Mesothelial cell of epicardium (in vitro differentiated cells): ENCODE measurements at places on chromosomes 6 and 20. TPM values are rescaled to one million over a fixed set of nuclear protein-coding genes. Genes with fewer than 3 reads are reported as not detected.

Gene SESN1
- total RNA-seq: 28.9 to 30.2 TPM (median 29.1 TPM) in 3 replicates

Gene DUSP15
- 8.4 to 10.4 TPM (median 8.5 TPM) in 3 replicates for total RNA-seq

GRCh38 chr6:73519926-73520687 lies 725 bp downstream of the EEF1A1 start:
- DNase-seq: peak; percentile 59

- DNase-seq: no peak
These were observed 219.1 kb downstream of the MYLK4 start for GRCh38 chr6:2531426-2532215.

DNA sequence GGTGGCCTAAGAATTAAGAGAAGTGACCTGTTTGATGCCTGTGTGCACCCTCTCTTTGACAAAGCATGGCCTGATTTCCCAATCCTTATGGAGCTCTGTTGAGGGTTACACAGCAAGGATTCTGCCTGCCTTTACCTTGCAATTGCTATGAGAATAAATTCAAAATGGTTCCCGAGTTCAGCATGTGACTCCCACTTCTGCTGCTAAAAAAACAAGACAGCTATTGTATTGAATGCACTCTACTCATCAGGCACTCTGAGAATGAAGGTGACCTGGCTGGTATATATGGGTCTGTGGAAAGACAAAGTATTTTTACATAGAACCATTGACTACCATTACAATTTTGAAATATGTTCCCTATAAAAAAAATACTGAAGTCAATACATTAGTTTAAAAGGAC lies 190.3 kb downstream of the ATXN1 start:
- no peak for DNase-seq

DNA sequence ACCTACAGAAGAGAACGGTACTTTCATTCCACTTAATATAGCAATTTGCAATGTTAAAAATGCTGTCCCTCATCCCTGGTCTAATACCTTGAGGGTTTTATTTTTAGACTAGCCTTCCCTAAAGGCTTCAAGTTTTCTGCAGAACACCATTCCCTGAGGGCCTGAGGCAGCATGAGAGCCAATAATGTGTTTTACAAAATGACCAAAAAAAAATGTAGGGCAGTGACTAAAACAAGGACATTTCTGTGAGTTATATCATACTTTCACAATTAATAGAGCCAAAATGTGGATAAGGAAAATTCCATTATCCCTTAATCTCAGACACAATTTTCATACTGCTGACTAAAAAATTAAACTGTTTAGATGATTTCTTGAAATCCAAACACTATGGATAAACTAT lies 22.7 kb downstream of the GPR63 start:
- DNase-seq: no peak

GRCh38 chr6:159979136-159979874 lies 10.4 kb downstream of the IGF2R start:
- DNase-seq: no peak

DNA sequence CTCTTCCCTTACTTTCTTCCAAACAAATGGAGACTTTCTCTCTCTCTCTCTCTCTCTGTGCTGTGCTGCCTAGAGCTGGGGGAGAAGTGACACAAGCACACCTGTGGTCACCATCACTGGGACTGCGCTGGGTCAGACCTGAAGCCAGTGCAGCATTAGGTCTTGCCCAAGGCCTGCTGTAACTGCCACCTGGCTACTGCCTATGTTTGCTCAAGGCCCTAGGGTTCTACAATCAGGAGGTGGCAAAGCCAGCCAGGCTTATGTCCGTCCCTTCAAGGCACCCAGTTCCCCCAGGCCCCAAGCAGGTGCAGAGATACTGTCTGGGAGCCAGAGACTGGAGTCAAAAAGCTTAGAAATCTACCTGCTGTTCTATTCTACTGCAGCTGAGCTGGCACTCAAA lies 49.4 kb upstream of the TOP1 start:
- DNase-seq: no peak

DNA sequence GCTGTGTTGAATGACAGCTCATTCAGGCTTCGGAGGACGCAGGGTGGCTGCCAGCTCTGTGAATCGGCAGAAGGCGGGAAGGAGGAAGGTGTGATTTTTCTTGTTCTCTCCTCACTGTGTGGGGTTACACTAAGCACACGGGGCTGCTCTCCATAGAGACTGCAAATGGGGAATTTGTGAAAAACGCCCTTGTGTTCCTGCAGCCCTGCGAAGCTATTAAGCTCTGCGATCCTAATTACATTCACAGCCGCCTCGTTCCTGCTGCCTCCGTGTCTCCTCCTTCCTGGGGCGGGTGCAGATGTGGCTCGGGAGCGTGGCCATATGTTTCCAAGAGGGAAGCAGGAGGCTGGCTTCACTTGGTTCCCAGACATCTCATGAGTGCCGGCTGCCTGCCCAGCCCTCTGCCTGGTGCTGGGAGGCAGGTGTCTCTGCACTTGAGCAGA lies 124.0 kb downstream of the TOX2 start:
- DNase-seq: no peak
